ENCODE measurements at places on chromosomes 2 and 18.

DNA sequence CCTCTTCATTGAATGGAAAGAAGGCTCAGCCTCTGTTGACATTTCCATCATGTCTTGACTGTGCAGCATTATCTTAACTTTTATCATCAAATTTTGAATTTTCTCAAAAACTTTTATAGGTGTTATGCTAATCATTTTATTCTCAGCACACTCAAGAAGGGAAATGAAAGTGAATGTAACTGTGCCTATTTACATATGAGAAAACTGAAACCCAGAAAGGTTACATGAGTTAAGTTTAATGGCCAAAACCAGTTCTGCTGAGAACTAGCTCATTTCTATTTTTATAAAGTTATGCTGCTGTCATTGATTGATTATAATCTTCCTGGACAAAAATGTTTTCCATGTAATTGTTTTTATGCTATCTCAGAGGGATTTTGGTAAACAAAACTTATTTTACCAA, 618.8 kb upstream of the NRXN1 start:
- DNase-seq: no peak

GRCh38 chr18:6939972-6940371, 177.6 kb downstream of the LAMA1 start:
- no peak for DNase-seq

DNA sequence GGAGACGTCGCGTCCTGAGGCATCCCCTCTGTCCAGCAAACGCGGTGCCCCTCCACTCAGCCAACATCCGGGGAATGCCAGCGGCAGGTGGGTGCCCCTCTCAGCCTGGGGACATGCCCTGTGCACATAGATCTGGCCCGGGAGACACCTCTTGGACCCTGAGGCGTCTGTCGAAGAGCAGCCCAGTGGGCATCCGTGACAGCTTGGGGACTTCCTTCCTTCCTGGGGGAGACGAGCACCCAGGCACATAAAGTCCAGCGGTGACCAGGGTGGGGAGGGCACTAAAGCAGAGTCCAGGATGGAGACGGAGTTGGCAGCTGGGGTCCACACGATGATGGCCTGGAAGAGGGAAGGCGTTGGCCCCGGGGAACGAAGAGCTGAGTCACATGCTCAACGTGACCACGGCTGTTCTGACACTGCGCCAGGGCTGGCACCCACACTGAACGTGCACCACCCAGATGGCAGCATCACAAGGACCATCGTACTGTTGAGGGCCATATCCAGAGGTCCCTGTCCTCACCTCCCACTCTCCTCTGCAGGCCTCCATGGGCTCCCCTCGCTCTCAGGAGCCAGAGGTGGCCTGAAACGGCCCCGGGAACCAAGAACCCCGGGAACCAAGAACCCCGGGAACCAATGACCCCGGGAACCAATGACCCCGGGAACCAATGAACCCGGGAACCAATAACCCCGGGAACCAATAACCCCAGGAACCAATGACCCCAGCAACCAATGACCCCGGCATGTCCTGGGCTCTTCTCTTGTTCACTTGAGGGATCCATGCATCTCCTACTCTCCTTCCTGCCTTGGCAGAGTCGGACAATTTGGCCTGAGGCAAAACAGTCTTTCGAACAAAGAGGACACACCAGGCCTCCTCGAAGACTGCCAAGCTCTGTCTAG, 22.6 kb downstream of the HDAC4 start:
- DNase-seq: no peak

- DNase-seq: no peak
These were observed 79.6 kb downstream of the STPG4 start for GRCh38 chr2:47075361-47076125.

- DNase-seq: no peak
These were observed 316.8 kb downstream of the PIK3C3 start for GRCh38 chr18:42271647-42272414.

- no peak for DNase-seq
These were observed 126.9 kb upstream of the DAPL1 start for GRCh38 chr2:158668001-158668765.

- no peak for DNase-seq
These were observed 4.3 kb downstream of the MC2R start for GRCh38 chr18:13910986-13911385.

- peak; percentile 81 for DNase-seq
These were observed 15.1 kb downstream of the CLIP4 start for GRCh38 chr2:29130295-29130694.

- DNase-seq: no peak
These were observed 591.4 kb downstream of the ADCYAP1 start for GRCh38 chr18:1496096-1496495.

GRCh38 chr2:201883606-201884369, 77.5 kb downstream of the CDK15 start:
- DNase-seq: no peak

- no peak for DNase-seq
These were observed 178.7 kb downstream of the FMNL2 start for GRCh38 chr2:152513681-152514080.

DNA sequence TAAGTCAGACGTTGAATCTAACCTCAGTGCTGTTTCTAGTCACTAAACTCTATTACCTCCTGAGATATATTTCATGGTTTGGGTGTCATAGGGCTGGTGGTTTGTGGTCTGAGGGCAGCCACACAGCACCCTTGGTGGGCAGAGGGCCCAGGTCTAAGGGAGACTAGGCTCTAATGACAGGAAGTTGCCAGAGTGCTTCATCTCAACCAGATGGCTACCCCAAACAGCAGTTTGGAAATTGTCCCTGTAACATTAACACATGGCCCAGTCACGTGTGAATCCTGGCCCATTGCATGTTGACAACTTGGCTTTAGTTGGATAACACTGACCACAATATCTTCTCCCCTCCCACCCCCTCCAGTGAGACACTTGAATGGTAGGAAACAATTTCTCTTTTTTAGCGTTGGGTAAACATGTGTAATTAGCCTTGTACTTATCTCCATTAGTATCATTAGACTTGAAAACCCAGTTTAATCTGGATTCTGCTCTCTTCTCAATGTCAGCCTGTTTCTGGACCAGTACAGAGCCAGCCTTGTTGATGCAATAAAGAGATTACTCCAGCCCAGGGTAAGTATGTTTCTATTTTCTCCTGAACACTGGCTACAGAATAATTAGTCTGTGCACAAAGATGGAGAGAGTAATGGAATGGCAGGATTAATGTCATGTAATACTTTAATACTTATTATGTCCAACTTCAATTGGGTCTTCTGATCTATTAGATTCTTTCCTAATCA, 187.8 kb upstream of the SIX3 start:
- DNase-seq: no peak

- DNase-seq: no peak
These were observed 7.9 kb downstream of the TUBB6 start for GRCh38 chr18:12315911-12316310.

GRCh38 chr2:239268549-239268948, 132.3 kb downstream of the HDAC4 start:
- no peak for DNase-seq

- DNase-seq: no peak
These were observed 92.4 kb downstream of the GLI2 start for GRCh38 chr2:120828066-120828465.

DNA sequence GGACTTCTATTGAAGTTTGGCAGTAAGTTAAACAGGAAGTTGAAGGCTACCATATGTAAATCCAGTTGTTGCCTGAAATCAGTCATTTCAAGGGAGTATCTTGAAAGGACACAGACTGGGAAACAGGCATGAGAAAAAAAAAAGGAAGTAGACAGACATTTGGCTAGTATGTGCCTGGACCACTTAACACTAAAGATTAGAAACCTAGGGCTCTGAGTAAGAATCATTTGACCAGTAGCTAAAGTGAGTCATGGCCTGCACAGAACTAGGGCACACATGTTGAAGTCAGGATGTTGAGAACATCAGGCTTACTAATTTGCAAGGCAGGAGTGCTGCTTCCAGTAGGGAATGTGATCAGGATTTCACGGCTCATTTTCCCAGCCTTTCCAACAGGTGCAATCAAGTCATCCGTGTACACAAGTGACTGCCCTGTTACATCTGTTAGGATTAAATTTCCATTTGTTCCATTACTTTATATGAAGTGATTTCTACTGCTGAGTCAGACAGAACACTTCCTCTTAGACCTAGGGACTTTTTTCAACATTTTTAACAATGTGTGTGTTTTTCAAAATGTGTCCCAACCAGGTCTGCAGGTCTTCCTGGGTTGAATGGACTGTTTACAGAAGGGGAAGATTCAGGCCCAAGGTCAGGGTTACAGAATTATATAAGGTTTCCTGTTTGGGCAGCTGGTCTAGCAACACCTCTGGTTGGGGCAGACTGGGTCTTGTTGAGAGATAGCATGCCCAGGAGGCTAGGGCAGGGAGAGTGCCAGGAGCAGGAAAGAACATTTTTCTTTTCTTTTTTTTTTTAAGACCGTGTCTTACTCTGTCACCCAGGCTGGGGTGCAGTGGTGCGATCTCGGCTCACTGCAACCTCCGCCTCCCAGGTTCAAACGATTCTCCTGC, 145.6 kb downstream of the TGIF1 start:
- DNase-seq: no peak

DNA sequence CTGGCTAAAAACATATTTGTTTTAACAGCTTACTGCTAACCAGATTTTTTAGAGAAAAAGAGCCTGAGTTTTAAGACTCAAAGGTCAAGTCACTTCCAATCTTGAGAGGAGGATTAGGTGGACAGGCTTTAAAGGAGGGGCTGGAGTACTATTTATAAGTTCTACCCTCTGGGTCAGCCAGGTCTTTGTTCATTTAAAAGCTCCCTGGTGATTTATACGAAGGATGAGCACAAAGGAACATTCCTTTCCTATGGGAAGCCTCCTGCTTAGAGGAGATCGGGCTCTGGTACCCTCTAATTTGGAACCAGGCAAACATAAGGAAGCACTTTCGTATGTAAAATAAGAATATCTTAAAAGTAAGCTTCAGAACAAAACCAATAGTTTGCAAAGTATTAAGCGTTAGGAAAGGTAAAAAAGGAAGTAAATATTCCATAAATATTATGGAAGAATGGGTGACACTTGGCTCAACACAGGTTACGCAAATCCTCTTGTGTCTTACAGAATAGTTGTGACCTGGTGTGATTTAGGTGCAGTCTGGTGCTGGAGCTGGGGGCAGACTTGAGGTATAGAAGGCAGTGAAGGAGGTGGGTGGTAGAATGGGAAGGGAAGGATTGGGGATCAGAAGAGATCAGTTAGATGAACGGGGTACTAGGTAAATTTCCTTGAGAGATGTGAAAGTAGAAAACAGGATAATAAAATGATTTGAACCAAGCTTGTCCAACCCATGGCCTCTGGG, 35.6 kb downstream of the PDE6D start:
- no peak for DNase-seq

- no peak for DNase-seq
These were observed 465.0 kb upstream of the SOX11 start for GRCh38 chr2:5227062-5227699.

- DNase-seq: no peak
These were observed 54.6 kb upstream of the TNP1 start for GRCh38 chr2:216914491-216914890.

- DNase-seq: no peak
These were observed 15.5 kb upstream of the NEURL3 start for GRCh38 chr2:96520697-96521096.

- no peak for DNase-seq
These were observed 226.9 kb downstream of the TMEM163 start for GRCh38 chr2:134491771-134492441.

- no peak for DNase-seq
These were observed 40.3 kb upstream of the ZFP36L2 start for GRCh38 chr2:43266711-43267111.

- no peak for DNase-seq
These were observed 27.3 kb upstream of the NTSR2 start for GRCh38 chr2:11697103-11697871.

Measured in T-helper 1 cell (primary cell).